SK-MEL-5 (cell line): ENCODE measurements at places on chromosomes 2 and 18. TPM values are rescaled to one million over a fixed set of nuclear protein-coding genes. Genes with fewer than 3 reads are reported as not detected.

DNA sequence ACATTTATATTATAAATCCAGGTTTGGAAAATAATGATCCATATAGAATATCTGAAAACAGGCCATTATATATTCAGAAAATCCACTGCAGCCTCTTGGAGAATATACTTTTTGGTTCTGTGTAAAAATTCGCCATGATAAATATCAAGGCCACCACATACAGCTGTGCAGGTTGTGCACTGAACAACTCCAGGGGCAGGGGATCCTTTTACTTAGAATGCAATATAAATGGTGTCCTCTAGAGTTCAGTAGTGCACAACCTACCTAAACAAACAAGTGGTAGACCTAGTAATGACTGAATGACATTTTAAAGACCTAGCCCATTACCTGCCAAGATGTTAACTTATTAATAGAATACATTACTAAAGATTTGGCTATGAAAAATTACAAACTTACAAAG, 22.4 kb downstream of the MOGAT1 start:
- DNase-seq: peak; percentile 75

DNA sequence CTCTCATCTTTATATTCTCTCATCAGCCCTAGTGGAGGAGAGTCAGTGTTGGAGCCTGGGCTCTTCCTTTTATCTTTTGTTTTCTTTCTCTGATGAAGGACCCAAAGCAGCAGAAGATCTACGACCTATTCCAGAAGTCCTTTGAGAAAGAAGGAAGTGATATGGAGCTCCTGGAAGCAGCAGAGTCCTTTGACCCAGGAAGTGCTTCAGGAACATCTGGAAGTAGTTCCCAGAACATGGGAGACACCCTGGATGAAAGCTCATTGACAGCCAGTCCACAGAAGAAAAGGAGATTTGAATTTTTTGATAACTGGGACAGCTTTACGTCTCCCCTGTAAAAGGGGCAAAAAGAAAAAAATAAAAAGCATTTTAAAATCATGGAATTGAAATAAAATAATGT, 16.0 kb upstream of the RPL37A start:
- DNase-seq: no peak

GRCh38 chr2:215684448-215685237, 248.8 kb upstream of the FN1 start:
- DNase-seq: no peak

- no peak for DNase-seq
Measured at GRCh38 chr18:40365526-40365925, 1589.5 kb upstream of the PIK3C3 start.

DNA sequence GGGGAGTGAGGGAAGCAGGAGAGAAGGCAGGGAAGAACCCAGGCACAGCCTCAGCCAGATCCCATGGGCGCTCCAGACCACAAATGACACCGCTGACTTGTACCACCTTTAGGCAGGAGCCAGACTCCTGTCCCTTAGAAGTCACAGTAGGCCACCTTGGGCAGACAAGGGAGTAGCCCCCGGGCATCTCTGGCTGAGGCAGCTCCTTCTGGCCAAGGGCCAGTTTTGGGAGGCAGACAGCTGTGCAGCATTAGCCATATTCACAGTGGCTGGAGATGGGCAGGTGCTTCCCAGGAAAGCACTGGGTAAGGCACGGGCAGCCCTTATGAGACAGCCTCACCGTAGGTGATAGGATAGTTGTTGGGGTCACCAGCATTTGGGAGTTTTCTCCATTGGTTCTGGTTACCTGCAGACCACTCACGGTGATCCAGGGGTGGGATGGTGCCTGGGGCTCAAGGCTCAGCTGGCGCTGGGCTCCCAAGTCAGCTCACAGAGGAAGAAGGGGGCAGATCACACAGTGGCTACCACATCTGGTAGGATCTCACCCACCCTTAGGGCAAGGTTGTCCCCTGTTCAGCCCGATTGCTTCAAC, 2.1 kb downstream of the ASTL start:
- DNase-seq: no peak

- DNase-seq: no peak
Measured at GRCh38 chr2:30332791-30333453, 101.6 kb downstream of the LBH start.

DNA sequence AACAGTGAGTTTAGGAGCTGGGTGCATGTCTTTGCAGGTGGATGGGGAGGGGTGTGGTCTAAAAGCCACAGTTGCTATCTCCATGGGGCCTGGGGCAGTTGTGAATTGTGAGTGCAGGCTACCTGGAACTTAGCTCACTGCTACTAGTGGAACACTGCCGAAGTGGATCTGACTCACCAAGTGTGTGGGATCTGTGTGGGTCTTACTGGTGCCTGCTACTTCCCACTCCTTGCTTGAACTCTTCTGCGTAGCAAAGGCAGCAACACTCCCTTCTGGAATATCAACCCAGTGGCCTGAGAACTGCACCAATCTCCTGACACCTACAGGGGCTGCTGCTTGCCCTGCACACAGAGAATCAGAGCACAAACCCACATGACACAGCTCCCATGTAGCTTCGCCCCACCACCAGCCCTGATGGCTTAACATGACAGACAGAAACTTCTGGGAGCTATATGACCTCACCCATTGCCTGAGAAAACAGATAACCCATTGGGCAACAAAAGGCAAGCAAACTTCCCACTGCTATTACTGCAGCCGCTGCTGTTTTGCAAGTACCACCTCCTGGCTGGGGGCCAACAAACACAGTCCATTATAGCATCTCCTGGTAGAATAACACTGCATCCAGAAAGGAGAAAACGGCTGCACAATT, 455.1 kb upstream of the DDX18 start:
- DNase-seq: no peak

DNA sequence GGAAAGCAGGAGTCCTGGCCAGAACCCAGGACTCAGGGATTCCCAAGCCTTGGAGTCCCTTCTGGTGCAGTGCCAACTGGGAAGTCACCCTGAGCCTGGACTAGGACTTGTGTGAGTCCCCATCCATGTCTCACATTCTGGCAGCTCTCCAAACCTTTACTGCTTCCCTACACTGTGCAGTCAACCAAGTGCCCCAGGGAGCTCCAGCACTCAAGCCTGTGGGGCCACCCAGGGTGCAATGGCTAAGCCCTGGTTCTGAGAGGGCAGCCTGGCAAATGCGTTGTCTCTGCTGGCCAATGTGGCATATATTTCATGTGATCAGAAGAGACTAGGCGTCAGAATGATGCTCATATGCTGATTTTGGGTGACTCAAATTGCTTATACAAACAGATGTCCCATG, 223.4 kb downstream of the SP3 start:
- no peak for DNase-seq

GRCh38 chr2:157170299-157170698, 87.2 kb upstream of the GALNT5 start:
- DNase-seq: peak; percentile 65

- no peak for DNase-seq
Measured at GRCh38 chr2:239625971-239626734, 225.3 kb upstream of the HDAC4 start.

GRCh38 chr2:42325609-42326008, 35.4 kb downstream of the COX7A2L start:
- no peak for DNase-seq

- DNase-seq: peak; percentile 88
Measured at GRCh38 chr2:231713730-231714638, 5.7 kb downstream of the PTMA start.

GRCh38 chr2:171652416-171652785, 34.9 kb upstream of the DYNC1I2 start:
- no peak for DNase-seq

The DTNA gene
- total RNA-seq: 2.8 and 3.6 TPM in 2 replicates

The GNAL gene
- total RNA-seq: 18.8 and 27.4 TPM in 2 replicates

The CSRNP3 gene
- total RNA-seq: 0.32 and 0.45 TPM in 2 replicates

The UGT1A8 gene
- total RNA-seq: not detected in 2 replicates

The MARS2 gene
- total RNA-seq: 11.4 and 12.3 TPM in 2 replicates

The KCNJ3 gene
- not detected in 2 replicates for total RNA-seq
